ENCODE measurements at places on chromosomes 3 and 15.

DNA sequence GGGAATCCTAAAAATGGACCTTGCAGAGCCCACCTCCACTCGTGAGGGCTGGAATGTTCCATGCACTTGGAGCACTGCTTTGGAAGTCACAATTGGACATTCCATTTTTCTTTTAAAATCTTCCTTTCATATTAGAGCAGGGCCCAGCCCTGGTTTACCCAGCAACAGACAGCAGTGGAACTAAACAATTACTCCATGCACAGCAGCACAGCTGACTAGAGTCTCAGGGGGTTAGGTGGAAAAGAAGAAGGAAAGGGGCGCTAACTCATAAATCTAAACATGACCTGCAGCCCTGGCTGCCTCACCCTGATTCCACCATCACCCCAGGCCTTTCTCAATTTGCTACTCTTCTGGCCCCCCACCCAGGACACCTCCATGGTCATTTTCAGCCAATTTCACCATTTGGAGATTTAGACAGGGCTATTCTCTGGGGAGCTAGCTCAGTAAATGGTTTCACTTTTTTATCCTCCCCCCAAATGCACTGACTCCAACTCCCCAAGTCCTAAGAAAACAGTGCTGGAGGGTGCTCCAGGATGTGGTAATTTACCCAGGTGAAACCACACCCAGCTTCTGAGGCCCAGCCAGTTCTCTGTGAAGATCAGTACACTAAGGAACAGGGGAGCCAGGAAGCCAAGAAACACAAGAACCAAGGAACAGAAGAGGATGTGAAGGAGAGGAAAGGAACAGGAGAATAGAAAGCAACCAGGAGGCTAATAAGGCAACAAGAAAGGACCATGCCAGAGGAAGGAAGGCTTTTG lies 1.6 kb upstream of the LRRC31 start:
- no peak for DNase-seq

GRCh38 chr15:37045859-37046740 lies 54.2 kb downstream of the MEIS2 start:
- DNase-seq = no peak

- DNase-seq = no peak
Measured at GRCh38 chr15:69876064-69876940, 221.4 kb downstream of the TLE3 start.

DNA sequence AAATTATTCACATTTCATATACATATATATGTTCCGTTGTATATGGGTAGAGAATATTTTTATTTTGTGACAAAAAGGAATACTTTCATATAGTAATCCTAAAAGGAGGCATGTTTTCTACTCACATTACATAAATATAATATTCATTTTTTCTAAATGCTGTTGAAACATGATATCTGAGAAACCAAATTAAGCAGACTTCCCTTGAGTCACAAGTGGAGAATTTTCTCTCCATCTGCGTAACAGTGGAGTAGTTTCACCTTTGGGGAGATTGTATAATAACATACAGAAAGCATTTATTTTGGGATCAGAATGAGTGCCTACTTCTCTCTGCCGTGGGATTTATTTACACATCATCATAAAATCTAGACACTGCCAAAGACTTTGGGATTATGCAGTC lies 849.8 kb downstream of the NSUN3 start:
- no peak for DNase-seq

DNA sequence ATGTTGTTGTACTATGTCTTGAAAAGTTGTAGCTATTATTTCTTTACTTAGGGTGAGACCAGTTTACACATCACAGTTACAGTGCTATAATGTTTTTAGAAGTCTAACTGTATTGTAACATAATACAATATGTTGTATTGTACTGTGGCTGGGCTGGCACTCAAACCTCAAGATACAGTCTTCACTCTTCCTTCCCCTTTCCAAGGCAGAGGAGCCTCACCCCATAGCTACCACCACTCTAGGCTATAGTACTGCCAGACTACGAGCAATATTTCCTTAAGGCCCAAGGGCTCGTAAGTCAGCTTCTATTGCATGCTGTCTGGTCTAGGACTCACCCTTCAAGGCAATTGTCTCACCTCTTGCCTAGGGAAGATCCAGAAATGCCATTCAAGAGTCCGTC lies 597.7 kb downstream of the OTOL1 start:
- DNase-seq = no peak

GRCh38 chr15:74573987-74574386 lies 33.0 kb downstream of the ARID3B start:
- no peak for DNase-seq

DNA sequence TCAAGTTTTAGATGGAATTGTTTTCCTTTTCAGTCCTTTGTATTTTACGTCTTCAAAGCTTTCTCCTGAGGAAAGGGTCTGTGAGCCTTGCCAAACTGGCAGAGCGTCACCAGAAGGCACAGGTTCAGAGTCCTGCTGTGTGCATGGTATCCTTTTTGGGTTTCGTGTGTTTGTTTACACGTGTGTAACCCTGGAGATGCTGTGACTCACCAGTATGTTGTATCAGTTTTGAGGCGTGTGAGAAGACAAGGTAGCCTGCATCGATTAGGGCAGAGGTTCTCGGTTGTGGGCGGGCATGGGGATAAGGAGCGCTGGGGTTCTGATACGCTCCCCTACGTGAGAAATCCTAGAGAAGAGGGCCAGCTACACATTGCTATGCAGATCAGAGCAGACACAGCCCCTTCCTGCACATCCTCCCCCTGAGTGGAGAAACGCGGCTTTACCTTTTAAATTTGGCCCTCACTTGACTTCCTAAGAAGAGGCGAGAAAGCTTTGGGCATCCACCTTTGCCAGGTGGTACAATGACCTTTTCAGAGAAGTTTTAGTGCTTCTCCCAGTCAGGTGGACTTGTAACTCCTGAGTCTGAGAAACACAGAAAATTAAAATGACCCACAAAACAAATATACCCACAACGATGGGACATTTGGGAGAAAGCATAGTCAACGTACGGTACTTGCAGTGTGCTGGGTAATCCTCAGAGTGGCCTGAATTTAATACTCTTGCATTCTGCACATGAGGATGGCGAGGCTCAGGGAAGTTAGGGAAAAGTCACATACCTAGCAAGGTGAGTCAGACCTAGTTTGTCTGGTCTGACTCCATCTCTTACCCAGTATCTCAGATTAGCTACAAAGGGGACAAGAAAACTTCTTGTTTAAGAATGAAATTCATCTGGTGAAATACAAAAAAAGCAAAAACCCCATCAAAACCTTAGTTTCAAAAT lies 38.1 kb downstream of the TRAK1 start:
- DNase-seq = no peak

DNA sequence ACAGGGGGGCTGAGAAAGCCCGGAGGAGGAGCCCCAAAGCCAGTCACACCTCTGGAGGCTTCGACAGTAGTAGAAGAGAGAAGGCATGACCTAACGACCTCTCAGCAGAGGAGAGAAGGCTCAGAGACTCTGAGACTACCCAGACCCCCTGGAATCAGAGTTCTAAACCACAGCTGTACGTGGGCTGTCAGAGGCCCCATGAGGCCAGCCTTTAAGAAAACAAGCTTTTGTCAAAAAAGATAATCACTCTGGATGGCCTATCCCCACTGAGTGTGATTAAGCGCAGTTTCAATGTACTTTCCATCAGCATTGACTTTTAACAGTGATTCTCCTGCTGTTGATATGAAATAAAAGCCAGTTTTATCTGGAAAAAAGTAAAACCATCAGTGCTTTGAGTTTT lies 330.3 kb downstream of the CLSTN2 start:
- DNase-seq = no peak

- no peak for DNase-seq
Measured at GRCh38 chr15:101326462-101327146, 31.6 kb upstream of the SNRPA1 start.

DNA sequence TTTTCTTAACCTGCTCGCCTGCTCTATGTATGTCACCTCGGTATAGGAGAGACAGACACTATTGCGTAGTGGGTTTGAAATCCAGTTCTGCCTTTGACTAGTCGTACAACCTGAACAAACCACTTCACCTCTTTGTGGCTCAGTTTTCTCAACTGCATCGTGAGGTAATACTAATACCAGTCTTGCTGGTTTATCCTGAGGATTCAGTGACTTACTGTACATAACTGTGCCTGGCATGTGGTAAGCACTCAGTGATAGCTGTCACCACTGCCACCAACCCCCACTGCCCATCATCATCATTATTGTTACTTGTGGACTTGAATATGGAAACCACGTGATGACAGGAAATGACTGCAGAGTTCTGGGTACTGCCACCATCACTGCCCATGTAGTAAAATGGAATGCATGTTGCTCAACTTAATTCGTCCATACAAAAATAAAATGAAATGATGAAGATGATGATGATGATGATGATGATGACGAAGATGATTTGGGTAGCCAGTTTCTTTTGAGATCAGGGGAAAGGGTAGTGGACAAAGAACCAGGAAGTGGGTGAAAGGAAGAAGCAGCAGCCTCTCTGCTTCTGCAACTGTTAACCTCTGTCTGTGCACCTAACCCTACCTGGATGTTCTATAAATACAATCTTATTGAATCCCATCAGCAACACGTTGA lies 228.1 kb downstream of the FEZF2 start:
- no peak for DNase-seq

- no peak for DNase-seq
Measured at GRCh38 chr3:111639316-111639715, 44.2 kb upstream of the ZBED2 start.

DNA sequence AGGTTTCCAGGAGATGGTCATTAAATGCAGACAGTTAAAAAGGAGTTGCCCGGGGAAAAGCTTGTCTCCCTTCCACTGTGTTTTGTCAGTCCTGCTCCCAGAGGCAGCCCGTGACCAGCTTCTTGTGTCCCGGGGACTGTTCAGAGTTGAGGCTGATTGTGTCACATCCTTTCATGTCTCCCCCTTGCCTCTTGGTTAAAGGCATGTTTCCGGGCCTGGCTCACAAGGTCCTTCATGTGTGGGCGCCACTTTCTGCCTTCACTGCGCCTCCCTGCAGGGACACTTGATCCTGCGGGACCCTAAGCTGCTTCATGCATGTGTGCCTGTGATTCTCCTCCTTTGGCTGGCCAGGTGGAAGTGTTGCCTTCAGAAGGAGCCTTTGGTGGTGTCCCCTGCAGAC lies 9.2 kb downstream of the CHCHD6 start:
- no peak for DNase-seq

- DNase-seq = no peak
Measured at GRCh38 chr15:36960947-36961227, 139.5 kb downstream of the MEIS2 start.

- DNase-seq = no peak
Measured at GRCh38 chr3:45119824-45120358, 26.3 kb downstream of the CDCP1 start.

DNA sequence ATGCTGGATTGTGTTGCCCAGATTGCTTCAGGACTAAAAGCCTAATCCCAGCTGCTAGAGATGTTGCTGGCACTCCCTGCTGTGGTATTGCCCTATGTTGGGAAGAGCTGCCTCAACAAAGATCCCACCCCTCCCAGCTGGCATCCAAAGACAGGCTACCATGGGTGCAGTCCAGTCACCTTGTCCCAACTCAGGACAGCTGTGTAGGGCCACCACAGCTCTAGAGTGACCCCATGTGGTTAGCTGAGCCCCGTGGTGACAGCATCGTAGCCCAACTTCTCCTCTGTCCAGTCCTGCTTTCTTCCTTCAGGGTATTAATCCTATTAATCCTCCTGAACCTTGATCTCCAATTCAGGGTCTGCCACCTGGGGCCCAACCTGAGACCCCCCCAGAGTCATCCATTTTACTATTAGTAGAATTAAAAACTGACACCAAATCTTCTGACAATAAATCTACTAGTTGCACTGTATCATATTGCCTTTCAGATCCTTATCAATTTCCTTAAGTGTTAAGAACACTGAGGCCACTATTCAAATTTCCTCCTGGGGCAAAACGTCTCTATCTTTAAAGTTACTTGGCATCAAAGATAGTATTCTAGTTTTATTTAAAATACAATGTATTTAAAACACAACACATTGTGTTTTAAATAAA lies 83.5 kb downstream of the AQP9 start:
- peak; percentile 67 for DNase-seq

DNA sequence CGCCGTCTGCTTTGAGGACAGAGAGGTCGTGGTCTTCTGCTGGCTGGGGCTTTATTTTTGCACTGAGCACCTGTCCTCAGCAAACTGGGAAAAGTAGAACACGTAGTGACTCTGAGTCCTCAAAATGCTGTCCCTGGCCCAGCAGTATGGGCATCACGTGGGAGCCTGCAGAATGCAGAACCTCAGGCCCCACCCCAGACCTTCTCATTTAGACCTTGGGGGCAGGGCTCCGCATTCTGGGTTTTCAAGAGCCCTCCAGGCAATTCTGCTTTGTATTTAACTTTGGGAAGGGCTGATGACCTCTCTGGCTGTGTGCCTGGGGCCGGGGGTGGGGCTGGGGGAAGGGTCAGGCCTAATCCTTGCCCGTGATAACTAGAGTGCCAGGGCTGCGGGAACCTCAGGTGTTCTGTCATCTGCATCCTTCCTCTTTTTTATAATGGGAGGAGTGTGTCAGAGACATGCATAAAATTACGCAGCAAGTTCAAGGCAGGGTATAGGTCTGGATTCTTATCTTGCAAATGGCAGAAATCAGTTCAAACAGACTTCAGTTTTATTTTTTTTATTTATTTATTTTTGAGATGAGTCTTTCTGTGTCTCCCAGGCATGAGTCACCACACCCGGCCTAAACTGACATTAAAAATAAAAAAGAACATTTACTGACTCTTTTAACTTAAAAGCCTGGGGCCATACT lies 11.1 kb downstream of the SLC6A6 start:
- DNase-seq = no peak
